Right lung (tissue), 10 donors: ENCODE measurements at places on chromosomes 12 and 14.
A peak's percentile ranks its signal among the peaks of the same experiment; 100 is the strongest.

- DNase-seq, result no peak
These were observed 6.0 kb downstream of the NACA start for GRCh38 chr12:56719056-56719455.

DNA sequence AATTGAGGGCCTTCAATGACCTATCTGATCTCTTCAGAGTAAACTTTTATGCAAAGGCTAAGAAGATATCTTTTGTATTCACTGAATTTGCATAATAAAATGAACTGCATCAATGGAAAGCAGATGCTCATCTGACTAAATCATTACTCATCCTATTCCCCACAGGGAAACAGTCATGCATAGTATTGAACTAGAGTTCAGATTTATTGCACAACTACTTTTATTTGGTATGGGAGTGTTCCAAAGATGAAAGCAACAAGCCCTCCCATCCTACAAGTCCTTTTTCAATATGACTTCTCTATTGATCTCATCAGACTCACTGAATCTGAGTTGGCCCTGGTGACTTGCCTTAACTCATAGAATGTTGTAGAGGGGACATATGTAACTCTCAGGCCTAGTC is 159.8 kb downstream of the KITLG start:
- no peak for DNase-seq

- no peak for DNase-seq
These were observed 513.2 kb downstream of the NELL2 start for GRCh38 chr12:44362947-44363346.

GRCh38 chr12:69553628-69554248 is 31.5 kb upstream of the CCT2 start:
- DNase-seq, result peak; percentile 65

DNA sequence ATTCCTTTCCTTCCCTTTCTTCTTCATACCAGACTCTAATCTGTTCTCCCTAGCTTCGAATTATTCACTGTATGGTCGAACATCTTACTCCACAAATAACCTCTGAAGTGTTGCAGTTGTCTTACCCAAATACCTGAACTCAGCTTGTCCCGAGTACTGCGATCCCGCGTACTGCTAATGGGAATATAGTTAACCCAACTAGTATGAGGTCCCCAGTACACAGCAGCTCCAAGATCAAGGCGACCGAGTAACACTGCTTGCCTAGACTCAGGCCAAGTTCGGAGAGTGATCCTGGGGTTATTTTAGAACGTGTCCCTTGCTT is 462 bp upstream of the ETNK1 start:
- no peak for DNase-seq

DNA sequence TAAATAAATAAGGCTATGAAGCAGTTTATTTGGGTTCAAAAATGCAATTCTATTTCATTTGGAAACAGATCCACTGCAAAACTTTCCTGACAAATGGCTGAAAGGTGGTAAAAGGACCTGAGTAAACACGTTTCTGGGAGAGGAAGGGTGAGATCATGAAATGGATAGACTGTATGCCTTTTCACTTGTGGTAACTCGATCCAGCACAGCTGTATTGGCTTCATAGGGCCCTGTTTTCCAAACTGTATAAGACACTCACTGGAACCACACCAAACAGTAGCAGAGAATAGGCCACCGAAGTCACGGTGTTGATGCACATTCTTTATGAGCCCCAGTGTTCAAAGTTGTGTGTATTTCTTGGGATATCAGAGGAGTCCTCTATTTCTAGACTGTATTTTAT is 325.2 kb upstream of the DIO2 start:
- DNase-seq, result no peak

GRCh38 chr12:132308853-132309595 is 20.4 kb downstream of the GALNT9 start:
- DNase-seq, result no peak

DNA sequence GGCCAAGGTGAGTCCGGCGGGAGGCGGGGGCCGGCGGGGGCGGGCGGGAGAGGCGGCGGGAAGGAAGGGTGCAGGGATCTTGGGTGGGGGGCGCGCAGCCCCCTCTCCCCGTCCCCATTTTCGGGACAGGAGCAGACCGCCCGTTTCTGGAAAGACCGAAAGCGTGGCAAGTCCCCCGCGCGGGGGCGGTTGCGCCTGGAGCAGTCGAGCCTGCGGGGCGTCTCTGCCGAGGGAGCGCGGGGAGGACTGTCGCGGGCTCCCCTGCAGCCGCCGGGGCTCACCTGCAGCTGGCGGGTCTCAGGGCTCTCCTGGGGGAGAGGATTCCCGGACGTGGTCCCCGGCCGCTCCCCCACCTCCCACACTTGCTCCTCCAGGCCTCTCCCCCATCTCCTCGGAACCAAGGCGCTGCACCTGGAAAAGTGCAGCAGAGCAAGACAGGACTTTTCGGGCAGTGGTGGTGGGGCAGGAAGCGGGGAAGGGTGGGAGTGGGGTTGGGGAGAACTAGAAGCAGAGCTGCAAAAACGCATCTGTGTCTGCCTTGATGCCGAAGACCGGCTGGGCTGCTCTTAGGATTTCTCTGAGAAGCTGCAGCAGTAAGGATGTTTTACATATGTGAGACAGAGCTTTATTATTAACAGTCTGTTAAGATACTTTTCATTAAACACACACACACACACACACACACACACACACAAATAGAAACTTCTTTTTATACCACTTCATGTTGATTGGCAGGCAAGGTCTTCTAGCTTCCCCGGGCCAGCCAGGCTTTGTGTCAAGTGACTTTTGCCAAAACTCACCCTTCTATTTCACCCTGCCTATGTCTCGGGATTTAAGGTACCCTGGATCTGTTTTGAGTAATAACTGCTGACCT is 677 bp downstream of the C12orf75 start:
- no peak for DNase-seq

- no peak for DNase-seq
These were observed 95.9 kb upstream of the CDKN3 start for GRCh38 chr14:54300881-54301280.

- DNase-seq, result no peak
These were observed 161.1 kb upstream of the EGLN3 start for GRCh38 chr14:34111953-34112352.

GRCh38 chr14:61003571-61003970 is 22.5 kb downstream of the SLC38A6 start:
- no peak for DNase-seq

- DNase-seq, result no peak
These were observed 70.3 kb upstream of the PRMT8 start for GRCh38 chr12:3420693-3421092.

- peak; percentile 40 for DNase-seq
These were observed 3.3 kb upstream of the SLC4A8 start for GRCh38 chr12:51421266-51421884.

- DNase-seq, result no peak
These were observed 12.4 kb upstream of the BCL11B start for GRCh38 chr14:99284254-99285004.

- no peak for DNase-seq
These were observed 39.7 kb upstream of the FOS start for GRCh38 chr14:75238756-75239455.

DNA sequence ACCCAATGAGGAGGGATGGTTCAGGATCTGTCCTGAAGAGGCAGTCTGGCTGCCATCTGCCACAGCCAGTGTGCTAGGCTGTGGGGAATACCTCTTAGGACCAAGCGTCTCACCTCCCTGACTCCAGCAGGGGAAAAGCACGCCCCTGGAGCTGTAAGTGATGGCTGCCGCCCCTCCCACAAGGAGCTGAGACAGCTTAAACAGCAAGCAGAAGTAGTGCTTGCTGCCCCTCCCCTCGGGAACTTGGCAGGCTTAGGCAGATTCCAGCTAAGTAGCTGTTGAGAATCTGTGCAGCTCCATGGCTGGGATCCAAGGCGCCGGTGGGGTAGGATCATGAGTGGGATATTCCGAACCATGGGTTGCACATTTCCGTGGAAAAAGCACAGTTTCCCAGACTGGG is 360.4 kb upstream of the MDGA2 start:
- DNase-seq, result no peak

- no peak for DNase-seq
These were observed 34.1 kb upstream of the CPM start for GRCh38 chr12:68967046-68967445.

GRCh38 chr14:89849931-89850330 is 104.6 kb downstream of the EFCAB11 start:
- DNase-seq, result no peak

- DNase-seq, result no peak
These were observed 408.0 kb downstream of the ZFP36L1 start for GRCh38 chr14:68384881-68385280.

DNA sequence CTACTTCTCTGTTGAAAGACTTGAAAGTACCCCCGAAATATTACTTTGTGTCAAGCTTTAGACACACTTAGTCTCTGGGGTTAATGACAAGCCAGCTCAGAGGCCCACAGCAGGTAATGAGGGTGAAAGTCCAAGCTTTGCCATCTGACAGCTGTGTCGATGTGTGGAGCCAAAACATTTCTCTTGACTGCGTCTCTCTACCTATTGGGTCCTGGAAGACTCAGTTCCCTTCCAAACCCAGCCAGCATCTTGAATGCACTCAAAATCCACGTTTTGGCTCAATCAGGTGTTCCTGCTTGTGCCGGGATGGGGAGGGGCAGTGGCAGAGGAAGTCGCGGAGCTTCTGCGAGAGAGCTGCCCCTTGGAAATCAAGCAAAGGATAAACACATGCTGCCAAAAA is 3.2 kb downstream of the PLXNC1 start:
- no peak for DNase-seq

DNA sequence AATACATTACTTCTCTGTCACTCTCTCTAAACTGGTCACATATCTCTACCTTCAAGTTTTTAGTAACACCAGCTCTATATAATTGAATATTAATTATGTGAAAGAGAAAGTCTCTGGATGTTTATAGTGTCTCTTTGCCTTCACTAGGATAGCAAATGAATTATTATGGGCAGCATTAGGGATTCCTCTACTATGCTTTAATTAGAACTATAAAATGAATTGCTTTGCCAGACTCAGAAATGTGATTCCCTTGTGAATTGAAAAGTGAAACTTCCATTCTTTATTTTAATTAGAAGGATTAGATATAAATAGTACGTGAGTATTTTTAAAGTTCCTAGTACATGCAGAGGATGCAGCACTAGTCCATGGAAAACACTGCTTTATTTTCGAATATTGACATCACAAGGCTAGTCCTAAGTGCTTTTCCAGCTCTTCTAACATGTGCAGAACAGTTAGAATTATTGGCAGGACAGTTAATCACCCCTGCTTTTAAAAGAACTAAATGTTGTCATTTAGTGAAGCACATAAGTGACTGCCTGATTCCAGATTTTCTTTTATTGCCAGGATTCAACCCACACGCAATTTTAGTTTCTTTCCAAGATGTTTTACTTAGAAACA is 23.0 kb upstream of the REP15 start:
- DNase-seq, result no peak

DNA sequence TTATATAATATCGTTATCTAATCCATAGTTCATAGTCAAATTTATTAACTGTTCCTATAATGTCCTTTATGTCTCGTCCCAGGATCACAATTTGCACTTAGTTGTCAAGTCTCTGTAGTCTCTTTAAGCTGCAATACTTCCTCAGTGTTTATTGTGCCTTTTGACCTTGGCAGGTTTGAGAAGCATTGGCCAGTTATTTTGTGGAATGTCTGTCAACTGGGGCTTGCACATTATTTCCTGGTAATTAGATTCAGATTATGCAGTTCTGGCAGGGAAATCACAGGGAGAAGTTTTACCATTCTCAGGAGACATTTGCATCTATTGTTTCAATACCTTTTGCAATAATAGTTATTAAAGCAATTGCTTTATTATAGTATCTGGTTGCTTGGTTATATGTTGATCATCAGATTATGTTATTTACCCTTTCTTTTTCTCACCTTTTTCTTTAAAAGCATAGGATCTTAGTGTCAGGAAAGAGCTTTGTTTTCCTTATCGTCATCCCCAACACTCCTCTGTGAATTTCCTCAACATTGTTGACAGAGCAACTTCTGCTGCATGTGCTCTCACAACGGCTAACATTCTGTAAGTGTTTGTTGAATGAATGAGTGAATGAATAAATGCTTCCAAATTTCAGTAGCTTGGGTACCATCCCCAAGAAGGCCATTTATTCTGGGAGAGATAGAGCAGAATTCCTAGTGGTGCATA is 3.7 kb upstream of the ART4 start:
- no peak for DNase-seq

DNA sequence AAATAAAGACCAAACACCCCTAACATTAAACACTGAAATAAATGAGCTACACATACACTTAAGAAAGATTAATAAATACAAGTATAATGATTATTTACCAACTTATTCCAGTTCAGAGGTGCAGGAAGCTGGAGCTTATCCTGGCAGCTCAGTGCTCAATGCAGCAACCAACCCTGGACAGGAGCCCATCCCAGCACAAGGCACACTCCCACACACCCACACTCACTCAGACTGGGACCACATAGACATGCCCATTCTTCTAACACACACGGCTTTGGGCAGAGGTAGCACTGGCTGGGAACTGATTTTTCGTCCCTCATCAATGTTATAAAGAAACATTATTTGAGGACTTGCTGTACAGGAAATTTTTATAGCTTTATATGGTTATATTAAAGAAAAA is 797.4 kb downstream of the RPS29 start:
- DNase-seq, result no peak

DNA sequence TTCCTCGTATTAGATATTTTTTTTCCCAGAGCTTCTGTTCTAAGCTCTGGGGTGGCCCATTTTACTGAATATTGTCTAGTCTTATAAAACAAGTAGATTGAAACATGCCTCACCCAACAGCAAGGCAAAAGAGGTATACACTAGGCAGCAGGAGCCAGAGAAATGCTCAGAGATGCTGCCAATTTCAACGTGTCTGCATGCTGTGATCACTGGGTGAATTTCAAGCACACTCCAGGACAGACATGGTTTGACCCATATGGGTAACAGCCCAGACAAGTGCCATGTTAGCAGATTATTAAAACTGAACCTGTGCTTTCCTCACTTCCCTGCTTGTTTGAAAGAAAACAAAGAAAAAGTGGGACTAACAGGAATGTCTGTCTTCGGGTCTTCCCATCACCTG is 321.3 kb downstream of the MED13L start:
- no peak for DNase-seq

DNA sequence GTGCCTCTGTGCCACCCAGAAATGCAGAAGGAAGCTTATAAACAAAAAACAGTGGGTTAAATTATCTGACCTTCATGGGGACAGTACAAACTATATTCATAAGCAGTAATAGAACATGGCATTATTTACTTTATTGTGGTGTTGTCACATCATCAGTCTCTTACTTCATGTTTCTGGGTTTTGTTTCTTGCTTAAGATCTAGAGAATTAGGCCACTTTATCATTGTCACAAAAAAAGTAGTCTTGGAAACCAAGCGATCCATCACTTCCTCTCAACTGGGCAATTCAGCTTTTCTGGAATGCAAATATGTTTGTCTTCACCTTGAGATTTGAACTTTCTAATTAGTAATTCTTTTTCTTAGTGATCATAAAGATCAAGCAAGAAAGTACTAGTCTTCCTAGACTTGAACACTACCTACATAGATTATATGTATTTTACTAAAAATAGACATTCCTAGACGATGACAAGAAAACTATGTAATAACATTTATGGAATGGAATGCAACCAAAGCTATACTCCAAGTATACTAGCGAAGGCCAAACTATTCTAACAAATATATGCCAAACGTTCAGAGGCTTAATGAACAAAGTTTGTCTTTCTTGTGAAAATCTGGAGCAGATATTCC is 363.4 kb downstream of the DAD1 start:
- DNase-seq, result no peak
